Neural crest cell (in vitro differentiated cells): ENCODE measurements at places on chromosomes 3 and 15. TPM values are rescaled to one million over a fixed set of nuclear protein-coding genes. Genes with fewer than 3 reads are reported as not detected.

FYTTD1 gene
- total RNA-seq = 50.0 and 52.5 TPM in 2 replicates

MRPS25 gene
- 60.9 and 62.0 TPM in 2 replicates for total RNA-seq

CTXN2 gene
- total RNA-seq = 0.18 and 0.26 TPM in 2 replicates

TTLL13 gene
- 0.19 TPM in 1 of 2 replicates, not detected in the other for total RNA-seq

BFSP2 gene
- total RNA-seq = not detected in 2 replicates

CCR8 gene
- total RNA-seq = not detected in 2 replicates

VEPH1 gene
- total RNA-seq = 8.0 and 8.8 TPM in 2 replicates

DNA sequence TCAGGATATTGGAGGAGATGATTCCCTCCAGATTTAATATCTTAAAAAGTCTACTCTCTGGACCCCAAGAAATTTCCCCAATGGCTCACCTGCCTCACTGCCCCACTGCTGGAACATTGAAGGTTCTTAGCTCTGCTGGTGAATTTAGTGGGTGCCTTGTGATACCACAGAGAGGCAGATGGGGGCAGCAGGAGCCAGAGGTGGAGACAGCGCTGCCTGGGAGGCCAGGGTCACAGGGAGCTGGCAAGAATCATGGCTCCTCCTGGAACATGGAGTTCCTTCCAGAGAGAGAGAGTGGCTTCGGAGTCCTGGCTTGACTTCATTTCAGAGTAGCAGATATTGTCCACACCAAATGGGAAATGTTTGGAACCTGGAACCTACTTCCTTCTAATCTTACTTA lies 263.5 kb upstream of the CFAP20DC start:
- peaks cover 10% of the 10 kb centered on the region for H3K4me1 ChIP-seq
- H3K4me3 ChIP-seq = no peak overlapping the region
- peak; percentile 27 for DNase-seq
- no peaks in the 10 kb centered on the region for H3K27me3 ChIP-seq

GRCh38 chr3:58308728-58309127 lies 2.4 kb downstream of the HTD2 start:
- DNase-seq = no peak
- H3K4me1 ChIP-seq = peaks cover 23% of the 10 kb centered on the region
- no peak overlapping the region for H3K27ac ChIP-seq
- H3K27me3 ChIP-seq = peaks cover 7% of the 10 kb centered on the region

GRCh38 chr15:67897646-67898339 lies 57.9 kb upstream of the RNU6-1 start:
- H3K27ac ChIP-seq = no peak overlapping the region
- no peak for DNase-seq
- no peaks in the 10 kb centered on the region for H3K27me3 ChIP-seq
- H3K4me3 ChIP-seq = no peak overlapping the region

GRCh38 chr15:41892621-41893421 lies 1.0 kb downstream of the SPTBN5 start:
- H3K27me3 ChIP-seq = no peaks in the 10 kb centered on the region
- no peak for DNase-seq
- H3K27ac ChIP-seq = no peak overlapping the region
- no peaks in the 10 kb centered on the region for H3K36me3 ChIP-seq

GRCh38 chr15:70526221-70526973 lies 237.0 kb downstream of the UACA start:
- peaks cover 17% of the 10 kb centered on the region for H3K4me1 ChIP-seq
- DNase-seq = no peak
- H3K36me3 ChIP-seq = no peaks in the 10 kb centered on the region
- H3K27ac ChIP-seq = peak overlapping the region; percentile 48

DNA sequence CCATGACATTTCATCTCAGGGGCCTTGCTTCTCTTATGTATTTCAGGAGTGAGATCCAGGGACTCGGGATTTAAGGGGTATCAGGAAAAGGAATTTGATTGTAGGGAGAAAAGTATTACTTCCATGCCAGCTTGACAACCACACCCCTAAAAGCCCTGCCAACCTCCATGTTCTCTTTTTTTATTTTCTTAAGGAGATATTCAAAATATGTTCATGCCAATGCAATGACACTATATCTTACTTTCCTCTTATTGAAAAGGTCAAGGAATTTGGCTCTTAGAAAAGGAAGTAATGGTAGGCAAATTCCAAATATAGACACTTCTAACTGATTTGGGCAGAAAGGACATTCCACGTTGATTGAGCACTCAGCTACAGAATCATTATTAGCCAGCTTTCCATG lies 407.5 kb upstream of the NECTIN3 start:
- H3K36me3 ChIP-seq = peaks cover 13% of the 10 kb centered on the region
- no peak overlapping the region for H3K4me3 ChIP-seq
- no peaks in the 10 kb centered on the region for H3K27me3 ChIP-seq
- no peak for DNase-seq
- no peak overlapping the region for H3K27ac ChIP-seq

- peaks cover 2% of the 10 kb centered on the region for H3K27me3 ChIP-seq
- no peaks in the 10 kb centered on the region for H3K4me1 ChIP-seq
- no peak for DNase-seq
- H3K36me3 ChIP-seq = peaks cover 6% of the 10 kb centered on the region
- H3K4me3 ChIP-seq = no peak overlapping the region
Measured at GRCh38 chr3:81068546-81068945, 692.9 kb downstream of the GBE1 start.

- no peak overlapping the region for H3K4me3 ChIP-seq
- no peaks in the 10 kb centered on the region for H3K4me1 ChIP-seq
- no peak for DNase-seq
- peaks cover 4% of the 10 kb centered on the region for H3K27me3 ChIP-seq
- H3K36me3 ChIP-seq = no peaks in the 10 kb centered on the region
- no peak overlapping the region for H3K27ac ChIP-seq
Measured at GRCh38 chr3:53673722-53674350, 172.4 kb downstream of the CHDH start.
